ENCODE measurements at places on chromosomes 1 and 21.
A peak's percentile ranks its signal among the peaks of the same experiment; 100 is the strongest.

DNA sequence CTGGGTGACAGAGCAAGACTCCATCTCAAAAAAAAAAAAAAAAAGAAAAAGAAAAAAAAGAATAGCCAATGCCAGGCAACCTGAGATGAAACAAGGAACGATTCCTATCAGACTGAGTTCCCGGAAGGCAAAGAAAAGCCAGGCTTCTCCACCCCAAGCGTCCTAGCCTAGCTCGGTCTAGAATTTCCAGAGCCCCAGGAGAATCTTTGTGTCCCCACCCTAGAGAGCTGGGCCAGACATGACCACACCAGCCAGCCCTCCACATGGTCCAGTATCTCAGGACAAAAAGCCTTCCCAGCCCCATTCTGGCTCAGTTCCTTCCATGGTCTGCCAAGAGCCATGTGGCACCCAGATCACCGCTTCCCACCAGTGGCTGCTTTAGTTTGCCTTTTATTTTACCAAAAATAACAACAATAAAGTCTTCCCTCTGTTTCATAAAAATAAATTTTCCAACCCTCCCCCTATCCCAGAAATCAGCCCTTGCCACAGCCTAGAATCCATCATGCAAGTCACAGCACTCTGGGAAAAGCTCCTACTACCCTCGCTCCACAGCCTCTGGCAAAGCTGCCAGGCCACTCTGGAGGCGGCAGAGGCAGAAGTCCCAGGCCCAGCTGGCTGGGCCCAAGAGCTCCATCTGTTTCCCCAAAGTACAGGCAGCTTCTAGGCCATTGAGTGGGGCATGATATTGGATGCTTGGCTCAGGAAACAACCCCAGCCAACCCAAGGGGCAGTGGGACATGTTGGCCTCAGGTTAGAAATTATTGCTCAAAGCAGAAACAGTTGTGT, 3.5 kb upstream of the MKNK1 start:
- DNase-seq, result no peak

GRCh38 chr1:101259744-101260148, 22.9 kb downstream of the S1PR1 start:
- peak; percentile 37 for DNase-seq

DNA sequence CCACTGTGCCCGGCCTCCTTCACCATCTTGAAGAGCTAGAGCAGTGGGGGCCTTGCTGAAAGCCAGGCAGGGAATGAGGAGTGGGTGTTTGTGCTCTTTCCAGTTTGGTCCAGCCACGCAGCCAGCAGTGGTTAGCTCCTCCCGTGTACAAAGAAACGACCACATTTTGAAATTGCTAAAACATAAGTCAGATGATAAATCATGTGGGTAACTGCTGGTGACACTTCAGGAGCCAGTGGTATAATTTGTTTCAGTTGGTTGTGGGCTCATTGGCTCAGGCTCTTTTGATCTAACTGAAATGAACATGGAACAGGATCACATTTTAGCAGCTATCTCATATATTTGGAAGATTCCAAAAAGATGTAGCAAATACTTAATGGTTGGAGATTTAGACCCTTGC, 87.6 kb downstream of the MTR start:
- DNase-seq, result no peak

GRCh38 chr1:8170059-8170835, 144.1 kb upstream of the ERRFI1 start:
- no peak for DNase-seq

DNA sequence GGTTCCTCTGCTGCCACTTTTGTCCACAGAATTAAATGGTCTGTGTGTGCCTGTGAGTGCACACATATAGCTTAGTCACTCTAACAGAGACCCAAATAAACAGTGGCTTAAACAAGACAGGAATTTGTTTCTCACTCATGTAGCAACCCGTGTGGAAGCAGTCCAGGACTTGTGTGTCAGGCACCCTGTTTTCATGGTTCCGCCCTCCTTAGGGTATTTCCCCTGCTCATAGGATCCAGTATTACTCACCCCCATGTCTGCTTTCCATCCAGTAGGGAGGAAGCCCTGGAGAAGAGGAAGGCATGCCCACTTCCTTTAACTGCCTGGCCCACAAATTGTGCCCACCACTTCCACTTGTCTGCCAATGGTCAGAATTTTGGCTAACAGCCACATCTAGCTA, 41.3 kb upstream of the TACSTD2 start:
- DNase-seq, result no peak

Measured in activated CD4-positive, alpha-beta T cell treated with anti-CD3 and anti-CD28 coated beads, Interleukin-2, Interleukin-4, amounts not matched to agents 100 ng/mL and 50 ng/mL, durations not matched to agents 16 hours and 8 hours (primary cell).